Tibial artery (tissue), 4 donors: ENCODE measurements at places on chromosomes 12 and 14.

GRCh38 chr12:10715491-10715890, 7.6 kb downstream of the YBX3 start:
- DNase-seq: no peak

DNA sequence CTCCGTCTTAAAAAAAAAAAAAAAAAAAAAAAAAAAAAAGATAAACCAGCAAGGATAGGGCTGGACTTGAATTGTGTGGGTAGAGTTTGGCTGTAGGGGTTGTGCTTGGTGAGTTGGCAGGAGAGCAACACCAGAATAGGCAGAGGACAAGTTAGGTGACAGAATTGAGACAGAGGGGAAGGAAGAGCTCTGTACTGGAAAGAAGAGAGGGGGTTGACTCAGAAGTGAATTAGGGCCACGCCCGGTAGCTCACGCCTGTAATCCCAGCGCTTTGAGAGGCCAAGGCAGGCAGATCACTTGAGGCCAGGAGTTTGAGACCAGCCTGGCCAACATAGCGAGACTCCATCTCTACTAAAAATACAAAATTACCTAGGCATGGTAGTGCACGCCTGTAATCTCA, 6.1 kb upstream of the TMEM30B start:
- no peak for DNase-seq

DNA sequence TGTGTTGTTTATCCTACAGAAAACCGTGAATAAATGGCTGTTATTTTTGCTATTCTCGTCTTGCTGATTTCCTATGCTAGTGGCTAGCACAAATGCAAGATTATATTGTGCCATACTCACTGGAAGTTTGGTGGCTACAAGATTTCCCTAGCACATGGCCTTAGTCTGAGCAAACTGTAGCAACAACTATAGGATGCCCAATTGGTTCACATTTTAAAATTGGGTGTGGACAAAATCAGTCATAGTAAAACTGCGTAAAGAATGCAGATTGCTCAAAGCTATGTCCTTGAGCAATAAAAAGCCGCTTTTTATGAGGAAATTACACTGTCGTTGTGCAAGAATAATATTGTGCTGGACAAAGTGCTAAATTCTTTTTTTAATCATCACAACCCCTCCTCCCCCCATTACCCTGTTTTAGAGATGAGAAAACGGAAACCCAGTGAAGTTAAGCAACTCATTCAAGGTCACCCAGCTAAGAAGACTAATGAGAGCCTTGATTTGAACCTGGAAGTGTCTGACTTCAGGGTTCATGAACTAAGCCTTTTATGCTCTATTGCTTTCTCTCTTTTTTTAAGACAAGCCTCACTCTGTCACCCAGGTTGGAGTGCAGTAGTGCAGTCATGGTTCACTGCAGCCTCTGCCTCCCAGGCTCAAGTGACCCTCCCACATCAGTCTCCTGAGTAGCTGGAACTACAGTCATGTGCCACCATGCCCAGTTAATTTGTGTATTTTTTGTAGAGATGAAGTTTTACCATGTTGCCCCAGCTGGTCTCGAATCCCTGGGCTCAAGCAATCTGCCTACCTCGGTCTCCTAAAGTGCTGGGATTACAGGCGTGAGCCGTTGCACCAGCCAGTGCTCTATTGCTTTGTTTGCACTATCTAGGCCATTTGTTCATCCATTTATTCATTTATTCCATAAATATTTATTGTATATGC, 73.6 kb downstream of the SRGAP1 start:
- no peak for DNase-seq

GRCh38 chr12:93536111-93536765, 36.2 kb upstream of the SOCS2 start:
- no peak for DNase-seq

- no peak for DNase-seq
Measured at GRCh38 chr12:4951083-4951482, 41.4 kb downstream of the KCNA1 start.

GRCh38 chr12:26188127-26188526, 7.2 kb upstream of the SSPN start:
- DNase-seq: no peak

DNA sequence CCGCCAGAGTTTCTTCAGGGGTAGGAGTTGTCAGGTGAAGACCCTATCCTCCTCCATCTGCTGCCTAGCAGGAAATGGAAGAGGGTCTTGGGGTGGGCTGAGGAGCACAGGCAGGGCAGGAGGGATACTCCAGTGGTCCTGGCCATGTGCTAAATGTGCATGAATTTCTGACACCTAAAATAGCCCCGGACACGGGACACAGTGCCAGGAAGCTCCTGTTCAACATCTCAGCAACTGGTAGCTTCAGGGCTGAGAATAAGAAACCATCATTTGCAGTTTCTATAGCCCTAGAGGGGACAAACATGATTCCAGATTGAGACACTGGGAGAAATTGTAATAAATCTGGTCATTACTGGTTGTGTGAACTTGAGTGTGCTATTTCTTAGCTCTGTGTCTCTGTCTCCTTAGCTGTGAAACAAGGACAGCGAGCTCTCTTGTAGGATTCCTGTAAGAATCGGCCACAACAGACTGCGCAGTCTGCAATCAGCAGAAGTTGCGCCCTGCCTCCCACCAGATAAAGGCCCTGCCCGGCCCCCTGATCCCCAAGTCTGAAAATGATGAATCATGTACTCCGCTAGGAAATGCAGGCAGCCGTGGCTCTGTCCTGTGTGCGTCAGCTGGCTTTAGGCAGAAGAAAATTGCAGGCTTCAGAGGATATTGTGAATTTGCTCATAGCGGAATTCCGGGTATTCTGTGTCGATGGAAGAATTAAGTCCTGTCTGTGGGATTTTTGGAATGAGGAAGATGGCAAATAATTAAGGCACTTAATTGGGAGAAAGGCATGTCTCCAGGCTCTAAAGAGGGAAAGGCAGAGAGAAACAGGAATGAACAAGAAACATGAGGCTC, 35.2 kb upstream of the MEG3 start:
- no peak for DNase-seq

DNA sequence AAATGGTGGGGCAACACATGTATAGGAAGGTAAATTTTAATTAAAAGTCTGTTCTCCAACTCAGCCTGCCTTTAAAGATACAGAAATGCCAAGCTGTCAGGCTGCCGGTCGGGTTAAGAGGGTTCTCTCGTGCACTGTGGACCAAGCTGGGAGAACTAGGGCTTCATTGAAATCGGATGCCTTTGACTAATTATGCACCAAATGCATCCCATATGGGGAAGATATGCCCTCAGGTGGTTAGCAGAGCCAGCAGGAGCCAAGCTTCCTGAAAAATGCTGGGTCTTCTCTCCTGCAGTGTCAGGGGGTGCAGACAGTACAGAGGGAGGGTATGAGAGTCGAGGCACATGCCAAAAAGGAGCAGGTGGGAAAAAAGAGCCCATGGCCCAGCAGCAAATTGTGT, 236.1 kb downstream of the CACNA1C start:
- no peak for DNase-seq

DNA sequence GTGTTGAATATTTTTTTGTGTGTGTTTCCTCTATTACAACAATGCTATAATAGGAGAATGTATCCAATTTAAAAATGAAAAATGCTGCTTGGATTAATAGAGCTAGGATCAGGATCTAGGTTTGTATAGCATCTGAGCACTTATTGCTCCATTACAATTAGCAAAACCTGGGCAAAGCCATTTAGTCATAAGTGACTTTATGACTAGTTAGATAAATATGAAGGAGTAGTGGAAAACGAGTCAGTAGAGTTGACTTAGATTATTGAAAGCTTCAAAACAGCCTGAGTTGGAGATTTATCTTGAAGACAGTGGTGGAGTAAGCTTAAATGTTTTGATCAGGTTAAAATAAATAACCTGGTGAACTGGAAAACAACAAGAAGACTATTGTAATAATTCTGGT, 2.8 kb downstream of the MED21 start:
- DNase-seq: no peak

- DNase-seq: no peak
Measured at GRCh38 chr14:55332654-55333570, 61.7 kb downstream of the FBXO34 start.

- no peak for DNase-seq
Measured at GRCh38 chr12:3129301-3130056, 52.3 kb downstream of the TSPAN9 start.
